ENCODE measurements at places on chromosomes 12 and 14.

GRCh38 chr12:48115957-48116356 lies 3.2 kb upstream of the PFKM start:
- DNase-seq = no peak

- DNase-seq = no peak
Observed at GRCh38 chr12:106866426-106867080, 89.2 kb upstream of the TMEM263 start.

GRCh38 chr12:48119078-48119833 lies at the start of gene PFKM:
TSS of gene PFKM (plus strand) at chr12:48119364. CDS start at chr12:48122775, 3,411 bp downstream.
- peak; percentile 48 for DNase-seq

- peak; percentile 57 for DNase-seq
Observed at GRCh38 chr12:95943330-95943842, at the start of gene AMDHD1. TSS of gene AMDHD1 (plus strand) at chr12:95943331. CDS start at chr12:95943399, 68 bp downstream.

DNA sequence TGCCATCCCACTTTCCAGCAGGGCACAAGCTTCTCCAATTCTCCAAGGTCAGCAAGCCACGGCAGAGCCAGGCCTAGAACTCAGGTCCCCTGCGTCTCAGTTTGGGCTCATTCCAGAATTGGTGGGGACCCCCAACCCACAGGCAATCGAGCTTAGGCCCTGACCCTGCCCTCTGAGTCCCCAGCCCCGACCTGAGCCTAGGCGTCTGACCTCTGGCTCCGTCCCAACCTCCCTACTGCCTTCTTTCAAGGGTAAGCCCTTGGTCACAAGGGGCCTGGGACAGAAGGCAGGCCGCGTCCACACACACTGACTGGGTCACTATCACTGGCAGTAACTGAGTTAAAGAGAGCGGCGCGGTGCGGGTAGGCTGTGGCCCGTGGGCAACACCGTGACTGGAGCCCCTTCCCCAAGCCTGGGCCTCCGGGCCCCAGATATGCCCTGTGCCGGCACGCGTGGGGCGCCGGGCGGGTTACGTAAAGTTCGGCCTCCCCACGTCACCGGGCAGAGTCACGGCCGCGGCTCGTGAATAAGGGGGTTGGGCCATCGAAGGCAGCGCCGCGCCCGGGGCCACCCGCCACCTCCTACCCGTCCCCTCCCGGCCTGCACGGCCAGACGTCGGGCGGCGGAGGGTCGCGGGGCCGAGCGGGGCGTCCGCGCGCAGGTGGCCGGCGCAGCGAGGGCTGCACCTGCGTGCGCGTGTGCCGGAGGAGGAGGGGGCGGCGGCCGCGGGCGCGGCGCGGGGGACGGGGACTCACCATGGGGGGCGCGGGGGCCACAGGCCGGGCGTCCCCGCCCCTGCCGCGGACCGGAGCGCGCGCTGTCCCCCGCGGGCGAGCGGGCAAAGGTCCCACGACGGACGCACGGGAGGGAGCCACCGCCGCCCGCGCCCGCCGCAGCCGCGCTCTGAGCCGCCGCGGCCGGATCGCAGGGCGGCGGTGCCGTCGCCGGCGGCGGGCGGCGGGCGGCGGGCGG lies 516 bp downstream of the ANKRD9 start:
- no peak for DNase-seq
